ENCODE measurements at places on chromosomes 16 and 17.

DNA sequence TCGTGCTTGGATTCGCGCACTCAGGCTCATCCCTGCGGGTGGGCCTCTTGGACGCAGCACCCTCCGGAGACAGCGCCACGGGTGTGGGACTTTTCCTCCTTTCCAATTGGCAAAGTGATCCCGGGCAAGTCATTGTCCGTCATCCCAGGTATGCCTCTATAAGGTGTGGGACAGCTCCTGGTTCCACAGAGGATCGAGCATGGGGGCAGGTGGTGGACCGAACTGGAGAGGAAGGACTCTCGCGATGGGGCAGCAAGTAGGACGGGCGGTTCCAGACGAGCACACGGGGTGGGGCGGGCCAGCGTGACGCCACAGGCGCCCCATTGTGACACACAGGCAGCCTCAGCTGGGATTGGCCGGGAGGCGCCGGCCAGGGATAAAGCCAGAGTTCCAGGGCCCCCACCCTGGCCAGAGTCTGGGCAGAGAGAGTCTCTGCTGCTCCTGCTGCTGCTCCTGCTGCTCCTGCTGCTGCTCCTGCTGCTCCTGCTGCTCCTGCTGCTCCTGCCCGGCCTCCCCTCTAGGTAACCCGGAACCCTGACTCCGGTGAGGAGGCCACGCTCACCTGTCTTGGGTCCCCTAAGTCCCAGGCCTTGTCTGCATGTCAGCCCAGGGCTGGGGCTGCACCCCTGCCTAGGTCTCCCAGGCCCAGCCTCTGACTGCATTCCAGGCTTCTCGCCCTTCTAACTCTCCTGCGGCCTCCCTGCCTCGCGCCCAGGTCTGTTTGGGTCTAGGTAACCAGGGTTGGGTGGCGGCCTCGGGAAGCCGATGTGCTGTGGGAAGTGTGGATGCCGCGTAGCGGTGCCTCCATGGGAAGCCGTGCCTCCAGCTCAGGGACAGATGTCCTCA lies 38.5 kb upstream of the SLC47A1 start:
- no peak for DNase-seq

GRCh38 chr17:65455972-65456343 lies 105.5 kb downstream of the AXIN2 start:
- peak; percentile 28 for DNase-seq

- DNase-seq = no peak
Observed at GRCh38 chr17:47895347-47895855, 635 bp upstream of the SP2 start.

- DNase-seq = no peak
Observed at GRCh38 chr17:6135236-6135635, 65.1 kb downstream of the WSCD1 start.
